ENCODE measurements at places on chromosomes 1 and 21.

GRCh38 chr1:167554028-167554779, 642 bp upstream of the CREG1 start:
- DNase-seq = no peak

- DNase-seq = no peak
Observed at GRCh38 chr1:185694081-185694480, 40.1 kb upstream of the HMCN1 start.

DNA sequence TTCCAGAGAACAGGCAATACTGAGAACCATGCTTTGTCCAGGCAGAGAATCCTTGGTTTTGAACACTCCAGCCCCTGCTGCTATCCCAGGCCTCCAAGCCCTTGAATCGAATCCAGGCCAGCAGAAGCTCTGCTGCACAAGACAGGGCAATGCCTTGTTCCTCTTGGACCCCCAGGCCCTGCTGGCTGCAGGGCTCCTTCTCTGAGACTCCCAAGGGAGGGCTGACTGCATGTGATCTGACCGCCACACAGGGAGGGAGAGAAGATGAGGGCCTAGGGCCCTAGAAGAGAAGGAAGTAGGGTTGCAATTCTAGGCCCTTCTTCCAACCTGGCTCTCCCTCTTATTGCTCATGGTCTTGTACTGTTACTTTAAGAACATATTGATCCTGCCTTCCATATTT, 160.6 kb upstream of the EDN2 start:
- no peak for DNase-seq

- peak; percentile 67 for DNase-seq
Observed at GRCh38 chr1:78676347-78676982, 26.8 kb downstream of the IFI44 start.

DNA sequence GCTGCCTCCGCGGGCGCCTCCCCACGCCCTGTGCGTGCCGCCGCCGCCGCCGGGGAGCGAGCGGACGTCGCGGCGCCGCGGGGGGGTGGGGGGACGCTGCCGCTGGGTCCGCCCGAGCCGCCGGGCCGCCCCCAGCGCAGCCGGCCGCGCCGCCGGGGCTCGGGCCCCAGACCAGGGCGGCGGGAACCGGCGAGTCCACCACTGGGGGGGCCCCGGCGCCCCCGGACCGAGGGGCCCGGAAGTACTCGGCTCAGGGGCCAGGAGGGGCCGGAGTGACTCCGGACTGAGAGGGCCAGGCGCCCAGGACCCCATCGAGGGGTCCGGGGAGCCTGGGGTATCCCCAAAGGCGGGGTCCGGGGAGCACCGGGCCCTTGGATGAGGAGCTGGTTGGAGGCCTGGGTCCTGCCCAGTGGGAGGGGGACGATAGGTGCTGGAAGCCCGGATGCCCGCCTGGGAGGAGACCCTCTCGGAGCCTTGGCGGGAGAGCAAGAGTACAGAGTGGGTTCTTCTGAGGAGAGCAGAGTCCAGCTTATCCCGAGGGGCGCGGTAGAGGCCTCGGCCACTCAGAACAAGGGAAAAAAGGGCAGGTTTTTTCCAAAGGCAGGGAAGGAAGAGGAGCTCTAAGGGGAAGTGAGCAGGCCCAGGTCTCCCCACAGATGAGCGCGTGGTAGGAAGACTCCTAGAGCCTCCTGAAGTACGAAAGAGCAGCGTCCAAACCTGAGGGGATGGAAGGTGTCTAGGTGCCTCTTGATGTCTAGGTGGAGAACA, 556 bp downstream of the GMEB1 start:
- DNase-seq = peak; percentile 73

DNA sequence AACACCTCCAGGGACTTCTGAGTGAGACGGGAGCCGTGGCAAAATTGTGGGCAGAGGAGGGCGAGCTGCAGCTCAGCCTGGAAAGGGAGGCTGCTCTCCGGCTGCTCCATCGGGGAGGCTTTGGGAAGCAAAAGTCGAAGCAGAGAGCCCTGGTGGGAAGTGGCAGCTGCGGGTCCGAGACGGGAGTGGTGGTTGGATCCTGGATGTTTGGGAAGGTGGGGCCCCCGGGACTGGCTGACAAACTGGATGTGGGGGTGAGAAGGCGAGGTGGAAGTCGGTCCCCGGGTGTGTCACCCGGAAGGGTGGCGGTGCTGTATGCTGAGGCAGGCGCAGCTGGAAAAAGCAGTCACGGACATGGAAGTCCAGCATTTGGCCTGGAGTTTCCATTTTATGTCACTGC, 52.1 kb downstream of the KCNAB2 start:
- no peak for DNase-seq

- peak; percentile 77 for DNase-seq
Observed at GRCh38 chr1:32775640-32776337, 41.4 kb downstream of the YARS1 start.

- DNase-seq = peak; percentile 40
Observed at GRCh38 chr1:92907949-92908684, 53.1 kb downstream of the DIPK1A start.

DNA sequence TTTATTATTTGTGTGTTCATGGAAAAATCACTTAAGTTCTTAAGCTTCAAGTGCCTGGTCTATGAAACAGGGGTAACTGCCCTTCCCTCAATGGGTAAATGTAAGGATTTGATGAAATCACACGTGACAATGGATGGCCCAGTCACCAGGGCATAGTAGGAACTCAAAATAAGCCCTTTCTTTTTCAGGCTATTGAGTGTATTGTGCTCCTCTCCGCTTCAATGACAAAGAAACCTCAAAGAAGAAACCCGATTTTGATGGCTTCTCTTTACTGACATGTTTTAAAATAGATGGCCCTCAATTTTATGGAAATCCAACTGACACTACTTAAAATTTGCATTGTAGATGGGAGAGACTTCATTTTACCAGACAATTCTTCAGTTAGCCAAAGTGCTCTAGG, 543.5 kb downstream of the OMA1 start:
- no peak for DNase-seq

DNA sequence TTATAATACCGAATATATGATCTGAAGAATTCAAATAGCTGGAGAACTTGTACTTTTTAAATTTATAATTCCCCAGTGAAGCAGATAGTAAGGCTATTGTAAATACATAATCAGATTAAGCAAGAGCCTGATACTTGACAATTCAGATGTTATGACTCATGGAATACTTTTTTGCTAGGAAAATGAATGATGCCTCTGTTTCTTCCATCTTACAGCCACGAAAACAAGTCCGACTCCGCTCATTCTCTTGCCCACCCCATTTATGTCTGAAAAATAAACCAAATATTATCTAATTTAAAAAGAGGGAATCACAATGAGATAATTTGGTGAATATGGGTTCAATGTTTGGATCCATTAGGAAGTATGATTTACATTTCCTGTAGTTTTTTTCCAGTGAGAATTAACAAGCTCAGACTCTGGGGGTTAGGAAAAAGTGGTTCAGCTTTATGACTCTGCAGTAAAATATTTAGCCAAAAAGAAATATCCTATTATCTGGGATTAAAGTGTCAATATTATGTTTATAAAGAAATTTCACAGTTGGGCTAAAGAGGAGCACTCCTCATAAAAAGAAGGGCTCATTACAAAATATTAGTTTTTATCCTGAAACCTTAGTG, 50.4 kb upstream of the DAB1 start:
- DNase-seq = peak; percentile 71

GRCh38 chr1:209265301-209265700, 318.2 kb upstream of the CAMK1G start:
- no peak for DNase-seq

DNA sequence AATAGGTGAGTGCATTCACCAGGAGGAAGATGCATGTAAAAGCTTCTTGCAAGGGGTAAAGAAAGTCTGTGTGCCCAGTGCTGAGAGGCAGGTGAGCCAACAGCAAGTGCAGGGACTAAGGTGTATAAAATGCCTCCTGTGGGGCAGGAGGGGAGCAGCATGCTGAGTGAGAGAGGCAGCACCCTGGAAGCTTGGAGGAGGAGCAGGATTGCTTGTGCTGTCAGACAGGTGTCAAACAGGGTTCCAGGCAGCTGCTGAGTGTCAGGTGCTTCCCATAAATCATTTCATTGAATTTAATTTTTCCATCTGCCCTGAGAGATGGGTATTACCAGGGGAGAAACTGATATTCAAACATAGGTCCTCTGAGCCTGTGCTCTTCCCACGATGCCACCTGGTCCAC, 13.9 kb downstream of the BSND start:
- no peak for DNase-seq

DNA sequence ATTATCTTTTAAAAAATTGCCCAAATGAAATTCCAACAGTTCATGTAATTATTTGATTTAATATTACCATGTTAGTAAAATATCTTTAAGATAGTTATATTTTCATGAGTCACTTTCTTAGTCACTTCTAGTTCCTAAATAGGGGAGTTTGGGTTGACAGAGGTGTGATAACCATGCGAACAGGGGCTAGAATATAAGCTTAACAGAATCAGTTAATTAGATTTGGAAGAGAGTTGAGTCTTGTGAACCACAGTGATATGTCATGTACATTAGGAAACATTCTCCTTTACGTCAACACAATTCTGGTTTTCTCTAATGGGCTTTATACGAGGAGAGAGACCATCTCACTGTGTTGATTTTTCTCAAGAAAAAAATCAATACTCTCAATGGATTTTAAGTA, 64.8 kb upstream of the ZNF281 start:
- DNase-seq = no peak

- no peak for DNase-seq
Observed at GRCh38 chr21:42417533-42417932, 13.8 kb downstream of the UBASH3A start.

DNA sequence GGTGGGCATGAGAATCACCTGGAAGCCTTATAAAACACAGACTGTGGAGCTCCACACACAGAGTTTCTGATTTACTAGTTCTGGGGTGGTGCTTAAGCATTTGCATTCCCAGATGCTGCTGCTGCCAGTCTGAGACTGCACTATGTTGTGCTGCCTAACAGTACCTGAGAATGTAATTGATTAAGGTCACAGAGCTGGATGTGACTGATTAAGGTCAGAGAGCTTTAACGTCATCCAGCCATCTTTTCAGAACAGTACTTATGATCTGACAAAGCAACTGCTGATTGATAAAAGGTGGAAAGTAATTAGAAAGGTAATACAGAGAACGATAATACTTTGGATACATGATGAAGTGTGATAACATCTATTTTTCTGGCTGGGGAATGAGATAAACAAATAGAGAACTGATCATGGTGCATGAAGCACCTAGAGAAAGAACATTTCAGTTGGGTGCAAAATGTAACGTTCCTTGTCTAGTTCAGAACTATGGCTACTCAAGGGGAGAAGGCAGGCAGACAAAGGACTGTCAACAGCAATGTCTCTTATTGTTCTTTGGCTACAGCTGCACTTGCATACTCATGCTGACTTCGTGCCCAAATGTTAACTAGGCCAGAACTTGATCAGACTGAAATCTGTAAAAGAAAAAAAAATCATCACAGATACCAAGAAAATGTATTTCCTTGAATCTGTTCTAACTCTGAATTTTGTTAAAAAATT, 3.7 kb upstream of the UCK2 start:
- no peak for DNase-seq

DNA sequence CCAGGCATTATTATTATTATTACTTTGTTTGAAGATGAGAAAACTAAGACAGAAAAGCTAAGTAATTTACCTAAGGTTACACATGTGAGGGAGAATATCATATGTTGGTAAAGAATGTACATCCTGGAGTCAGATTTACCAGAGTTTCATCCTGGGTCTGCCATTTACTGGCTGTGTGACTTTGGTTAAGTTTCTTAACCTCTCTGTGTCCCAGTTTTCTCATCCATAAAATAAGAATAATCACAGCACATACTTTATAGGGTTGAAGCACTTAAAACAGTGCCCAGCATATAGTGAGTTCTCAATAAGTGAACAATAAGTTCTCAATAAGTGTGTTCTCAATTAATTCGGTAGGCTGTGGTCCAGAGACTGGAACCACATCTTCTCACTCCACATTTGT, 32.5 kb downstream of the UBE2U start:
- DNase-seq = no peak

DNA sequence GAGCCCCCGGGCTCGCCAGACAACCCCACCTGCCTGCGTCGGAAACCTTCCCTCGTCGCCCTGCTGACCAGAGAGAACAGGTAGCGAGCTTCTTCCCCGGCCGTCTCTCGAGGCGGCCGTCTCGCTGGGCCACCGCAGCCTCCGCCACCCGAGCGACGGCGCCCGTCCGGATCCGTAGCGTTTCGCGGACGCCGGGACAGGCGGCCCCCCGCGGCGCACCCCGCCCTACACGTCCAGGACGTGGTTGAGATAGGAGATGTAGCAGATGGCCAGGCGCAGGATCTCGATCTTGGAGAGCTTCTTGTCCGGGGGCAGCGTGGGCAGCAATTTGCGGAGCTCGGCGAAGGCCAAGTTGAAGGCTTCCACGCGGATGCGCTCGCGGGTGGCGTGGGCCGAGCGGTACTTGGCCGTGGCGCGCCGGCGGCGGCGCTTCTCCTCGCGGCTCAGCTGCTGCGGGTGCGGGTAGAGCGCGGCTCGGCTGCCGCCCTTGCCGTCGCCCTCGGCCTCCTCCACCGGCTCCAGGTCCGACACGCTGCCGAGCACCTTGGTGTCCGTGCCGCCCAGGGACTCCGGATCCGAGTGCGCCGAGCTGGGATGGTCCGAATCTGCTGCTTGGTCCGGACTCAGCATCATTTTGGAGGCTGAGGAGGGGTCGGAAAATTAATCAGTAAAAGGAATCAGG, 3.0 kb downstream of the NHLH2 start:
- DNase-seq = no peak

GRCh38 chr1:3386205-3387002, 68.1 kb upstream of the ARHGEF16 start:
- DNase-seq = no peak

- no peak for DNase-seq
Observed at GRCh38 chr1:3467096-3468036, 12.9 kb downstream of the ARHGEF16 start.

- no peak for DNase-seq
Observed at GRCh38 chr1:216641669-216642460, 81.4 kb downstream of the ESRRG start.

- DNase-seq = no peak
Observed at GRCh38 chr1:187275985-187276575, 447.3 kb downstream of the PLA2G4A start.

- DNase-seq = no peak
Observed at GRCh38 chr21:46054031-46054430, 43.9 kb upstream of the COL6A2 start.

DNA sequence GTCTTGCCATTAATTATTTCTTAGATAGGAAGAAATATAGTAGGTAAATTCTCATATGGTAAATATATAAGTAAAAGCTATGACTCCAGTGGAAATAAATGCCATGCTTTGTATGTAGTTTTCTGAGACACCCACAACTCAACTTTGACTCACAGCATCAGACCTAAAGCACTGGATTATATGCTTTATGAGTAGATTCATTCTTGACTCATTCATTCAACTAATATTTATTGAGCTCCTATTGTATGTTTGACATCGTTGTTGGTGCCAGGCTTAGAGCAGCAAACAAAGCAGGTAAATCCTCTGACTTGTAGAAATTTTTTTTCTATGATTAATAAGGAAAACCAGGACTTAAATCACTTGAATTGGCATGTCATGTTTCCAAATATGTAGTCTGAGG, 211.4 kb downstream of the PTPRC start:
- no peak for DNase-seq

- no peak for DNase-seq
Observed at GRCh38 chr1:158830904-158831507, at the start of gene MNDA. Gene MNDA (plus strand): TSS chr1:158831351. CDS start chr1:158842154, 10,803 bp downstream.

- DNase-seq = peak; percentile 75
Observed at GRCh38 chr1:152026895-152027294, 9.9 kb downstream of the S100A11 start.

- DNase-seq = no peak
Observed at GRCh38 chr1:81558291-81559076, 242.2 kb upstream of the ADGRL2 start.

GRCh38 chr1:172212124-172212523, 208.4 kb upstream of the C1orf105 start:
- DNase-seq = no peak
